ENCODE measurements at places on chromosomes 12 and 14. TPM values are rescaled to one million over a fixed set of nuclear protein-coding genes. Genes with fewer than 3 reads are reported as not detected.

The SLCO1C1 gene
- not detected for total RNA-seq

GRCh38 chr12:62714774-62715721 is 219.9 kb downstream of the PPM1H start:
- DNase-seq = no peak

GRCh38 chr12:64311877-64312276 is 78.7 kb downstream of the C12orf56 start:
- no peak for DNase-seq

- no peak for DNase-seq
Observed at GRCh38 chr12:129657179-129657578, 246.6 kb downstream of the TMEM132D start.

DNA sequence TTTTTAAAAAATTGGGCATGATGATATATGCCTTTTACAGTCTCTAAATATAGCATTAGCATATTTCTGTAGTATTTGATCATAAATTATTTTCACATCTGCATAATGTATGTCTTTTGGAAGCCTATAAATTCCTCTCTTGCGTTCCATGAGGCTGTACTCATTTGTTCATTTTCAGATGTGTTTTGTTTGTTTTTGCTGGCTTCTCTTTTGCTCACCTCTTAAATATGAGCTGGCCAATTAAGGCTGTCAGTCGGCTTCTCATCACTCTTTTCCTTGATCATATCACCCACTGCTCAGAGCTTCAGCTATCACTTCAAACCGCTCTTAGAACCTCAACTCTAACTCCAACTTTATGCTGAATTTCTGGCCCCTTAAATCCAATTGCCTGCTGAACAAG is 6.6 kb downstream of the TMEM263 start:
- DNase-seq = no peak
